ENCODE measurements at places on chromosomes 5 and 9.
A peak's percentile ranks its signal among the peaks of the same experiment; 100 is the strongest.

- peak; percentile 10 for DNase-seq
Observed at GRCh38 chr5:142600611-142601358, 85.1 kb downstream of the FGF1 start.

- no peak for DNase-seq
Observed at GRCh38 chr5:63127054-63127453, 548.4 kb downstream of the LRRC70 start.

GRCh38 chr9:8917956-8918739 lies 1118.6 kb upstream of the DMAC1 start:
- no peak for DNase-seq

DNA sequence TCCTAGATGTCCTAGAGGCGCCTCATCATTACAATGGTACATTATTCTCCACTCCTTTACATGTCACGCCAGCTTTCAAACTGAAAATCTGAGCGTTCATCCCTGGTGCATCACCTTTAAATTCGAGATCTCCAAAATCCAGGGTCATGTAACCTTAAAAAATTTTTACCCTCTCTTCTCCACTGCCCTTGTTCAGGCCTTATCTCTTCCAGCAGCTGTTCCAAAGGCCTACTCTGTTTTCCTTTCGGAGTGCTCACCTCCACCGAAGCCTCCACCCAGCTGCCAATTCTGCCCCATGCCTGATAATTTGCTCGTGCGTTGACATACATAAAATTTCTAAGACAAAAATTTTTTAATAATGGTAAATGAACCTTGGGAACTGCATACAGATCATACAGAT lies 950 bp upstream of the MSH3 start:
- no peak for DNase-seq

- DNase-seq = no peak
Observed at GRCh38 chr5:69033690-69034089, 60.1 kb upstream of the SLC30A5 start.

- DNase-seq = no peak
Observed at GRCh38 chr9:33823801-33824200, 6.8 kb downstream of the UBE2R2 start.

- no peak for DNase-seq
Observed at GRCh38 chr5:116013936-116014335, 18.3 kb upstream of the ARL14EPL start.

DNA sequence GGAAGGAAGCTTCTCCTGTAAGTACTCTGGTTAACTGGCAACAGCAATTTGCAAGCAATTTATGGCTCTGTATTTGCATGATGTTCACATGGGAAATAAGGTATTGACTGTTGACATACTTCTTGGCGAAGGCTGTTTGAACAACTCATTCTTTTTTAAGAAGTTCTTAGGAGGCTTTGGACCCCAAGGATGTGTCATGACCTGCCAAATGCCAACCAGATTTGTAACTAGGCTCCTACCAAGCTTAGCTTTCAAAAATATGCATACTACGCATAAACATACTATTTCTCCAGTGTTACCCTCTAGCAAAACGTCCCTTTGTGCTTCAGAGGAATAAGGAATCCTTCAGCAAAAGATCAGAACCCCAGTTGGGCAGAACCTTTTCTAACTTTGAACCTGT lies 165.2 kb upstream of the MSX2 start:
- DNase-seq = no peak

- no peak for DNase-seq
Observed at GRCh38 chr9:91560301-91560700, 136.7 kb upstream of the NFIL3 start.

DNA sequence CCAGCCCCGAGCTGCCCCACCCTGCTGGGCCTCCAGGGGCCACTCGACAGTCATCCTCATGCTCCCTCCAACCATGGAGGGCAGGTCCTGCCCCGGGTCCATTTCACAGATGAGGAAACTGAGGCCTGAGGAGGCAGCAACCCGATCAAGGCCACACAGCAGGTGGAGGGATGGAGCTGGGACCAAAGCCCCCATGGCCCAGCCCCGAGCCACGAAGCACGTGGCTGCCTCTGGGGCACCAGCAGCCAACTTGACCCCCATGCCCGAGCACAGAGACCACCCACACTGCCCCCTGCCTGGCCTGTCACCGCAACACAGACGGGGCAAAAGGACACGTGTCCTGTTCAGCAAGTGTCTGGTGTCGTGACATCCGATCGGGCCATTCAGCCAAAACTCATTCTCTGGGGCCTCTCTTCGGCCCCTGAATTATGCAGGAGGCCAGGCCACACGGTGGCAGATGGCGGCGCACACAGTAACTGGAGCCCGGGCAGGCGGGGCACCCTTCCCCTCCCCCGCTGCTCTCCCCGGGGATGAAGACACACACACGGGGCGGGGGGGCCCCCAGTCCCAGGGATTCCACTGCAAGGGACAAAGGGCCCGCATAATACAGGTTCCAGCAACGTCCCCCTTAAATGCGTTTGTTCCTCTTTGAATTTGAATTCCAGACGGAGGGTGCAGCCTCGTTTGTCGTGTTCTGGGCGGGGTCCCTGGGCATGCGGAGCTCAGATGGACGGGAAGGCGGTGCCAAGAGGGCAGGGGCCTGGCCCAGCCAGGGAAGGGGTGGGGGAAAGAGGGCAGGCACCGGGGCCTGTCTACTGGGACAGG lies 29.4 kb upstream of the TMEM250 start:
- no peak for DNase-seq

DNA sequence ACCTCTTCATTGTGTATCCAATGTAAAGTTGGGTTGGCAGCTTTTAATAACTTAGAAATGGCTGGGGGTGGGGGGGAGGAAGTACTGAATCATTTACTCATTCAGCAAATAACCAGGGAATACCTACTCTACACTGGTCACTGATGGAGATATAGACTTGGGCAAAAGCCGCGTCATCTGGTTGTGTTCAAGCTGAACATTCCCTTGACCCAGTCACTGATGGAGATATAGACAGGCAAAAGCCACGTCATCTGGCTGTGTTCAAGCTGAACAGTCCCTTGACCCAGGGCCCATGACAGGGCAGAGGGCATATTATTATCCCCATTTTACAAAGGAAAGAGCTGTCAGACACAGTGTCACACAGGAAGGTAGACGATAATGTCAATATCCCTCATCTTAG lies 32.6 kb downstream of the FOXI1 start:
- DNase-seq = no peak

- no peak for DNase-seq
Observed at GRCh38 chr9:34572092-34572491, 17.4 kb downstream of the CNTFR start.

GRCh38 chr5:113692891-113693457 lies 179.5 kb downstream of the YTHDC2 start:
- DNase-seq = no peak

GRCh38 chr5:66796305-66797292 lies 200.4 kb downstream of the MAST4 start:
- no peak for DNase-seq

GRCh38 chr5:124744170-124744971 lies 2.1 kb downstream of the ZNF608 start:
- DNase-seq = no peak

- DNase-seq = no peak
Observed at GRCh38 chr5:97657239-97657638, 474.2 kb upstream of the RIOK2 start.

- no peak for DNase-seq
Observed at GRCh38 chr9:804026-804425, 37.5 kb upstream of the DMRT1 start.

- DNase-seq = no peak
Observed at GRCh38 chr5:67291066-67291465, 94.5 kb upstream of the CD180 start.

DNA sequence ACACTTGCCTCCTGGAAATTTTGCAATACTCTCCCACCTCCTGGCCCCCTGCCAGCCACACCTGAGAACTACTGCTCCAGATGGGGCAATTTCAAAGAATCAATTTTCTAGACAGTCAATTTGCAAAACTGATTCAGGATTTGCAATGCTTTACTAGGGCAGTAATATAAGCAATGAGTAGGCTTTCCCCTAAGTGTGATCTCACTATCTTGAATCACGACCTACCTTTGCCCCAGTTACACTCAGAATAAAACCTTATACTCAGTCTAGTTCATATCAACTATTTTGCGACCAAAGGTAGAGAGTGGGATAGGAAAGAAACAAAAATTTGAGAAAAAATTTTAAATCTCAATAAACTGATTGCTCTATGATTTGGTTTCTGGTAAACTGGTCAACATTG lies 54.4 kb downstream of the DROSHA start:
- no peak for DNase-seq

GRCh38 chr9:111839987-111840386 lies 45.2 kb upstream of the SHOC1 start:
- DNase-seq = no peak

GRCh38 chr5:132483101-132483500 lies 7.5 kb downstream of the IRF1 start:
- no peak for DNase-seq

- no peak for DNase-seq
Observed at GRCh38 chr9:138082918-138083636, 205.5 kb downstream of the CACNA1B start.
